ENCODE measurements at places on chromosomes 4 and X.

GRCh38 chr4:162707962-162708361 lies 458.7 kb downstream of the NAF1 start:
- DNase-seq = no peak

DNA sequence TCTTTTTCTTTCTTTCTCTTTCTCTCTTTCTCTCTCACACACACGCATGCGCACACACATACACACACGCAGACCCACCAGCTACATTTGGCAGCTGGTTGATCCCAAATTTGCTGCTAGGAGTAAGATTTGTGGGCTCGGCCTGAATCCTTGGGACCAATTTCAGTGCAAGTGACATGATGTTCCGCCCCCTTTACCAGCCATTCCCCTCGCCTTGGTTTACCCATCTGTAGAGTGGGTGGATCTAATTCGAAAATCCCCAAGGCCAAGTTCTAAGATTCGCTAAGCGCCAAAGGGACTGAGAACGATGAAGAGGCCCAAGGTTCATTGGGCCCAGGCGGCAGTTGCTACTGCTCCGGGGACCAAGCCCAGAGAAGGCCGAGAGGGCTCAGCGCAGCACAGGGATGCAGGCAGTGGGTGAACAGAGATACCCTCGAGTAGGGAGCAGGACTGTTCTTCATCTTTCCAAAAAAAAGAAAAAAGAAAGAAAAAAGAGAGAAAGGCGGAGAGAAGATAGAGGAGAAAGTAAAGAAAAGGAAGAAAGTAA lies 5.8 kb downstream of the NKX3-2 start:
- DNase-seq = no peak

DNA sequence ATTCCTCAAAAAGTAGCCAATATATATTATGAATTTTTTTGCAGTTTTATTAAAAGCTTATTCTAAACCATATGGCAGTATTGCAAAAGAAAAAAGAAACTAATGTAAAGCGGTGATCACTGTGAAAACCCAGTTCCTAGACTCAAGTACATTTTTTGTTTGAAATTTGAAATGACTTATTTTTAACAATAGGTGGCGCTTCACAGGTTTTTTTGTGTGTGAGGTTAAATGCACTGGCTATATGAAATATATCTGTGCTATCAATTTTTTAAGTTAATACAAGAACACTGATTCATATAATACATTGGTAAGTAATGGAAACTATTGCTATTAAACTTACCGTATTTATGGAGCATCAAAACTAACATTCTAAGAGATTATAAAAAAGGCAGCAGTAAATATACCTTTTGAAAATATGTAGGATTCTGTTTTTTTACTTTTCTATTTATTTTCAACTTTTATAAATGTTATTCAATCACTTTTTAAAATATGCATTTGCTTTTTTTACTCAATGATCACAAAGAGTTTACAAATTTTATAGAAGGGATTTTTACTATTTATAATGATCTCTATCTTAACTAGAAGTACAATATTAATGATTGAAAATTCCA lies 5.6 kb upstream of the SPRY1 start:
- no peak for DNase-seq

- no peak for DNase-seq
Measured at GRCh38 chr4:86961605-86962295, 26.9 kb downstream of the AFF1 start.

- no peak for DNase-seq
Measured at GRCh38 chrX:334331-334891, 15.8 kb upstream of the GTPBP6 start.

DNA sequence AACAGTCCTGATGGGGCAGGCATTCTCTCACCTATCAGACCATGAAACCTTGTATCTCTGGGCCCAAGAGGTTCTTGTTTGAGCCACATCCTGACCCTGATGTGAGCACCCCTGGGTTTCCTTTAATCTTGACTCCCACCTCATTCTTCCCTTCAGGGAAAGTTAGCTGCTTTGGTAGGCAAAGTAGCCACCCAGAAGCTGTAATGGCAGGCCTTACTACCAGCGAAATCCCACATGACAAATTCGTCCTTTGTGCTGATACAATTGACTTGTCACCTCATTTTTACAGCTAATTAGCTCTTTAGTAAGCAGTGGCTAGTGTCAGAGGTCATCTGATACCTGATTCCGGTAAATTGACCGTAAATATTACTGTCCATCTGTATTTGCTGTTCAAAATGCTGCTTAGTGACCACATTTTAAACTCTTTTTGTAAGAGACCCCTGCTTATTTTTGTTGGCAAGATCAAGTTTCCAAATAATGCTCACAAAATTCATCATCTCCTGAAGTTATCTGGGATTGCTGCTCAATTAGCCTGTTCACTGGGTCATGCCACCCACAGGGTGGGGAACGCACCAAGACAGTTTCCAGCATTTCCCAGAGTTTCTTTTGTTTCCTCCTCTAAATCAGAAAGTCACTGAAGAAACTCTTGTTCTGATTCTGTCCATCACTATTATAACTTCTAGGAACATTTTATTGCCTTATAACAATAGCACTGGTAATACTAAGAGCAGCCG lies 329.7 kb downstream of the GPAT3 start:
- DNase-seq = no peak

GRCh38 chr4:40832175-40832574 lies 82.4 kb downstream of the NSUN7 start:
- no peak for DNase-seq

DNA sequence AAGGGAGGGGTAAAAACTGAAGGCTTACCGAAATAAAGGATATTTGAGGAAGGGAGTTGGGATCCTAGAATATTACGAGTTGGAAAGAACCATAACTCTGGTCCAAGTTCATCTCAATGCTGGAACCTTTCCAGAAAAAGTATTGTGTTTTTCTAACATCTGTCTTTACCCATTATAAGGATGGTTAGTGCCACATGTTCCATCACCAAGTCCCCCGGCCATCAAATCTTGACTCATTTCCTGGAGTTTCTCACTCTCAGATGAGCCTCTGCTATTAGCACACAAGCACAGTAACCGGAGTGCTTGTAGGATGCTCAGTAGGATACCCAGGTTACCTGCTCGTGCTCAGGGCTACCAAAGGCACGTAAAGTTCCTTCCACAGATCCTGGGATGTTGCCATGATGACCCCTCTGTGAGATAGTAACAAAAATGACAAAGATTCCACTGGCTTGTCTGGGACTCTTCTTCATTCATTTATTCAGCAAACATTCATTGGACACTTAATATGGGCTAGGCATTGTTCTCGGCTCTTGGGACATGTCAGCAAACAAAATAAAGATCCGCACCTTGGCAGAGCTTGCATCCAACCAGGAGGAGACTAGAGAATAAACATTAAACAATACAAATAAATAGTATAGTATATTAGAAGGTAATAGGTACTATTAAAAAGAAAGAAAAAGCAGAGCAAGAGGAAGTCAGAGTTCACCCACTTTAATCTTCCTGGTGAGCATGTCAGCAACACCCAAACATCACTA lies 36.3 kb downstream of the PKD2 start:
- DNase-seq = no peak

DNA sequence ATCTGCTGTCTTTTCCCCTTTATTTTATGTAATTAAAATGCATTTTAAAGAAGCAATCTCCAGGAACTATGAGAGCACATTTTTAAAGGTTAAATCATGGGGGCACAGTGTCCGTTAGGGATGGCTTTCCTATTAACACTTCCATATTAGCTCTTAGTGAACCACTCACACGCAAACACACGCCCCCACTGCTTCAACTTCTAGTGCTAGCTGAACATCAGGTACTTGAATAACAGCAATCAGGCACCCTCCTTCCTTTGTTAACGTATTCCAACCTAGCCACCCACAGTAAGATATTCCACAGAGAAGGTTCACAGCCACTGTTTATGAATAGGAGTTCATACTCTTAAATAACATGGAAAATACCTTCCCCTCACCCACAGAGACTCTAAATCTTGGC lies 9.3 kb downstream of the TMEM255A start:
- DNase-seq = no peak

DNA sequence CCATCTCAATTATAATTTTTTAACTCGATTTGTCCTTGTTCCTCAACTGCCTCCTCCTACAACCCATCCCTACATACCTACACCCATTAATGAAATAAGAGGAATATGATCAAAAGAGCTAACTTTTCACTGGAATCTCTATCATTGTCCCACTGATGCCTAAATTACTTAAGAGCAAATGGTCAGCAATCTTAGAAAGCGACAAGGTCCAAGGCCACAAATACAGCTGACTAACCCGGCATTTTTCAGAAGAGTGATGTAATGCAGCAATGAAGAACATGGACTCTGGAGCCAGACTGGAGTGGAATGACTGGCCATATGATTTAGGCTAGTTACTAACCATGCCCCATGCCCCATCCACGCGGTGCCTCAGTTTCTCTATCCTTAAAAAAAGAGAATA lies 56.2 kb downstream of the PPA2 start:
- no peak for DNase-seq

DNA sequence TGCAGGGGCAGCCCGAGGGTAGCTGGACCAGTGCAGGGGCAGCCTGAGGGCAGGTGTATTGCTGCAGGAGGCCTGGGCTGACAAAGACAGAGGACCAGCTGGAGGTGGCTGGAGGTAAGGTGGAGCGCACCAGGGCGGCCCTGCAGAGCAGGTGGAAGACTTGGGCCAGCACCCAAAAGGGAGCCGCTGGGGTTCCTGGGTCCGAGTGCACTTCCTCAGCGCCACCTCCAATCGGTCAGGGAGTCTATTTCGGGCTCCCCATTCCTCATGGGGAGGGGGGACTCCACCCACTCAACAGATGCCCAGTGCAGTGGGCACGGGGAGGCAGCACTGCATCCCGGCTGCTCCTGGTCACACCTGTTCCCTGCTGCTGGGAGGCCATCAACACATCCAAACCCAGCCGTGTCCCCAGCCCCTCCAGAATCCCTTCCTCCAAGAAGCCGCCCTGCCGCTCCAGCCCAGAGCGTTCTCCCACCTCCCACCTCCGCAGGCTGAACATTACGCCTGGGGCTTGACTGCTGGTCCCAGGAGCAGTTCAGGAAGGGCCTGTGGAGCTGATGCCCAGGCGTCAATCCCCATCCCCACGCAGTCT lies 1.5 kb downstream of the LRPAP1 start:
- no peak for DNase-seq

GRCh38 chrX:40147126-40147952 lies 49.6 kb upstream of the BCOR start:
- DNase-seq = no peak
